ENCODE measurements at places on chromosomes 7 and 10.

DNA sequence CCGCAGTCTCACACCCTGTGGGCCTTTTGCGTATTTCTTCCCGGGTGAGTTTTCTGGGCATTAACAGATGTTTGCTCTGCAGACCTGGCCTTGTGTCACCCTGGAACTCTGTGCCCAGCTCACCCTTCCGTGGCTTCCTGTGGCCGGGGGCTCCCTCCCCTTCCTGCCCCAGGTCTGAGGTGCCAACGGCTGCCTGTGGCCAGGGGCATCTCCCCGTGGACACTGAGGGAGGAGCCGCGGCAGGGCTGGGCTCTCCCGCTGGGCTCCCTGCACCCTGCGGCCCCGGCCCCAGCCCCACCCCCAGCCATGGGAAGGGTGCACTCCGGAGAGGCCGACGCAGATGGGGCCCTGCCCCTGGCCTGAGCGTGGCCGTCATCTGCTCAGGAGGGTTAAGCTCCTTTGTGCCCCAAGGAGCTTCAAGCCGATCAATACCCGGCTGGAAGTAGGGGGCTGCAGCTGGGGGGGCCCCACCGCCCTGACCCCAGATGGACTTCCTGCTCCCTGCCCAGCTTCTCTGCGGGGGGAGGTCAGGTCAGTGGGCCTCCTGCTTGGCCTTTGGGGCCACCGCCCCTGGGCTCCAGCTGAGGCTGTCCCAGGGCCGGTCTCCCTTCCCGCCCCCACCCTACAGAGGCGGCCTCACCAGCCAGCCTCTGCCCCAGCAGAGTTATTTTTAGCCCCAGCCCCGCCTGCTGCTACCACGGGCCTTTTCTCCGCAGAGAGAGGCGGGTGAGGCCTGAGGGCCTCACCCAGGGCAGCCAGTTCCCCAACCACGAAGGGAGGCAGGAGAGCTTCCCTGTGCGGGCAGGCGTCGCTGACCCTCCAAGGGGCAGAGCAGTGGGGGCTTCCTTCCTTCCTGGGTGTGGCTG lies 24.2 kb downstream of the PWWP2B start:
- no peak for DNase-seq

GRCh38 chr10:29663718-29664117 lies 28.9 kb upstream of the SVIL start:
- no peak for DNase-seq

GRCh38 chr7:137881607-137882260 lies 35.0 kb upstream of the DGKI start:
- DNase-seq, result no peak

GRCh38 chr10:3648576-3648975 lies 136.4 kb downstream of the KLF6 start:
- DNase-seq, result no peak

DNA sequence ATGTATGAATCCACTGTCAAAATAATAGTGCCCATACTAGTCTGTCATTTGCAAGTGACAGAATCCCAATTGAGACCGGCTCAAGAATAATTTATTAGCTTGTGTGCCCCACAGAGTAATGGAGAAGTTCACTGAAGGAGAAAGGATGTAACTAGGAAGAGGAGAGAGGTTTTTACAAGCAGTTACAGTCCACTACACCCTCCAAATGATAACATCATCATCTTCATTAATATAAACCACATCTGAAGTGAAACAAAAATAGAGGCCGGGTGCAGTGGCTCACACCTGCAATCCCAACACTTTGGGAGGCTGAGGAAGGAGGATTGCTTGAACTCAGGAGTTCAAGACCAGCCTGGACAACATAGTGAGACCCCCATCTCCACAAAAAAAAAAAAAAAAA lies 226.8 kb downstream of the SKIDA1 start:
- no peak for DNase-seq

GRCh38 chr7:25558605-25559004 lies 330.3 kb upstream of the NPVF start:
- DNase-seq, result no peak

DNA sequence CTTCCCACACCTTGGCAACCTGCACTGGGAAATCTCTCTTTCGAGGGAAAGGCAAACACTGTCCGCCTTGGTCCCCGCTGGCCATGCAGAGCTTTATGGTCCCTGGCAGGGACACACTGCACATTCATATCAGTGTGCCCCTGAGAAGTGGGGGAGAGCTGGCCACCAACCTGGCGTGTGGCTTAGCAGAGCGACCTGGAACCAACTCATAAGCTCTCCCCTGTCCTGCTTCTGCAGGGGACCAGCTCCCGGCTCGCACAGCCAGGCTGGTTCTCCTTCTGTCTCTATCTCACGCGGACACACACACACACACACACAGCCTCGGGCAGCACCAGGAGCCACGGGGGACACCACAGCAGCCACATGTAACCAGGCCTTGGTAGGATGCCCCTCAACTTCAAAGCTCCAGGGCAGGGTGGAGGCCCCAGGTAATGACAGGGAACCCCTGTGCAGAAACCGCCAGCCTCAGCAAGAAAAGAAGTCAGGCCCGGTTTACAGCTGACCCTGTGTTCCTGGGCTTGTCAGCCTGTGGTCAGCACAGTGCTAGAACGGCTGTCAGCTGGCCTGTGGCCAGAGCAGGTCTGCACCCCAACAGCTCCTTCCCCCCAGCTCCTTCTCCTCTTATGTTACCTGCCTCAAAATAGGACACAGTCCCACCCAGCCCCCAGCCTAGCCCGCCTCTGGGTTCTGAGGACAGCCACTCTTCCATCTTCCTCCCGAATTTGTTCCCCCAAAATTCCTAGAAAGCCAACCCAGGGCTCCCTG lies 69.3 kb downstream of the OAT start:
- no peak for DNase-seq

All from effector memory CD4-positive, alpha-beta T cell (primary cell).